Retinal pigment epithelial cell (primary cell): ENCODE measurements at places on chromosomes 3 and 15.

DNA sequence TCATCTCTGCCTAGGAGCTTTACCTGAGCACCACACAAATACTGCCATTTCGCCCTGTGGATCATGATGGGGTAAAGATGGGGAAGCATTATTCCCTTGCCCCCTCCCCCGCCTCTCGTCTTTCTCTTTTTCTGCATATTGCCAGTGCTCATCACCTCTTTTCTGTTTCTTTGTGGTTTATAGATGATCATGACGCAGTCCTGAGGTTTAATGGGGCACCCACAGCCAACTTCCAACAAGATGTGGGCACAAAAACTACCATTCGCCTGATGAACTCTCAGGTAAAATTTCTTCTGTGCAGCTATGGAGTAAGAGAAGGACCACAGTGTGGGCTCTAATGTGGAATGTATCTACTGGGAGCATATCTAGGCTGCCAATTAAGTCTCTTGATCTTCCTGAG, 88.2 kb downstream of the RPL39L start:
- no peak for DNase-seq

GRCh38 chr3:160449636-160450598, at the start of gene TRIM59:
TRIM59 (minus strand) TSS chr3:160449786; CDS start chr3:160439183, 10,603 bp downstream.
- peak; percentile 95 for DNase-seq

DNA sequence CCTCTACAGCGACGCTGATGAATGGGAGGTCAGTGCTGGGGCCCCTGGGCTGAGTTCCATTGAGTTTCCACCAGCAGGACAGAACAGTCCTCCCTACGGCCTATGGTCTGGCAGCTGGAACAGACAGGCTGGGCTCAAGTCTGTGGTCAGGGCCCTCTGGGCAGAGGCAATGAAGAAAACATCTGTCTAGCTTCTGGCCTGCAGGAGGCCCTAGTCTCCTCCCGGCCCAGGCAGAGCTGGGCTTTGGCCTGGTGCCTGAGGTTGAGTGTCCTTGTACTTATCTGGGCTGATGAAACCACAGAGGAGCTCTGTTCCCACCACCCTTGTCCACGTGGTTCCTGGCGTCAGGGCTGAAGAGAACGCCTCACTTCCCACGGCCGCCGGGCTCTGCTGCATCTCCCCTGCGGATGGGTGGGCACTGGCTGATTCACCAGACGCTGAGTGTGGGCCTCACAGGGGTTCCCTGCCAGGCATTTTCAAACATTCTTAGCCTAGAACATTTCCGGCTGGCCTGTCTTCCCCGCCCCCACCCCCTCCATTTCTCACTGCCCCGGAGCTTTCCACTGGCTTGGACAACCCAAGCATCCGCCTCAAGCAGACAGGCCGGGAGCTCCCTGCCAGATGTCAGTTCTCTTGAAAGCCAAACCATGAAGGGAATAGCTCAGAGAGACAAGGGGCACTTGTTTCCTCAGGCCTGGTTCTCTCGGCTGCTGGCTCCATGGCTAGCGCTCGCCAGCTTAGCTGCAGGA, 20.3 kb downstream of the PPCDC start:
- peak; percentile 71 for DNase-seq

- no peak for DNase-seq
These were observed 4.4 kb downstream of the ATOSA start for GRCh38 chr15:52674831-52675230.

DNA sequence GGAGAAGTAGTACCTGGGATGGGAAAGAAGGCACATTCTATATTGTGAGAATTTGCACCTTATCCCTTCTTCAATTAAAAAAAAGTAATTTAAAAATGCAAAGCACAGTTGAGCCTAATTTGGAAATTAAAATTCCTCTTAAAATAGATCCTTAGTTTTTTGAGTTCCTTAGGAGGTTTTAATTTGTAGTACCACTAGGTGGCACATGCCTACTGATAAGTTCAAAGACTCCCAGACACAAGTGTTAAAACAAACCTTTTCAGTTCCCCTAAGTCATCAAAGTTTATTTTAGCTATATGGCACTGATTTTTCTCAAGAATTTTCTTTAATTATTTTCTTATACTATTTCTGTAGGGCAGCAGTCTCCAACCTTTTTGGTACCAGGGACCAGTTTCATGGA, 127.6 kb upstream of the AZI2 start:
- peak; percentile 33 for DNase-seq

DNA sequence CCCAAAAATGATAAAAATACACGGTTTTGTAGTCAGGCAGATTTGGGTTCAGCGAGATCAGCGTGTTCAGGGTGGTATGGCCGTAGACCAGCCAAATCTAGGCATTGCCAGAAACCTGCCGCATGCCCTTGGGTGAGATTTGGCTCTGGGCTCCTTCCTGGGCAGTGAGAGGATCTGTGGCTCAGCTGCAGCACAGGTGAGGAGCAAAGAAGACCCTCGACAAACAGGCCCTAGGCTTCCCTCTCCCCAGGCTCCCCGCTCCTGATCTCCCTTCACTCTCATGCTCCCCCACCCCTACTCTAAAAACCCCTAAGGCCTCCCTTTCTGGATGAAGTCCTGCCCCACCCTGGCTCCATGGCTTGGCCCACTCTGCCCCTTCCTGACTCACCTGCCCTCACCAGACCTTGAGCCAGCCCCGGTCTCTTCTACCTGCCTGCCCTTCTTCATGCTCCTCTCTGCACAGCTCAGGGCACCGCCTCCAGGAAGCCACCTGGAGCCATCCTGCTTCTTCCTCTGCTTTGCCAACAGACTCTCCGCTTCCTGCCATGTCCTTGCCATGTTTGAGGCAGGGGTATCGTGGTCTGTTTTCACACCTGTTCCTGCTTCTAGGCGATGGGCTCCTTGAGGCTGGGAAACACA, 88.1 kb downstream of the CORO2B start:
- DNase-seq = no peak

DNA sequence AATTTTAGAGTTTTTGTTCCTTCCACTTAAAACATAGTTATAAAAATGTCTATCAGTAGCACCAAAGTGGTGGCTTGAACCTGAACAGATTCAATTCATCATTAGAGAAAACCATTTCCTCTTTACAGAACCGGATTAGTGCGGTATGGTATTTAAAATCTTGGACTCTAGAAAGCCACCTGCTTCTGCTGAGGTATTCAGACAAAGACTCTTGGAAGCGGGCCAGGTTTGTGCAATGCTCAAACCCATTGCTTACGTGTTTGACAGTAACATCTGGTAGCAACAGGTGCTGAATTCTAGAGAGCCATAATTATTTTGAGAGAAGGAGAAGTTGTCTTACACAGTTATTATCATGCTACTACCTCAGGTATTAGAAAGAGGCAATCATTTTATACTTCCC, 290.5 kb downstream of the NAALADL2 start:
- DNase-seq = peak; percentile 36

- no peak for DNase-seq
These were observed 19.0 kb downstream of the STOML1 start for GRCh38 chr15:73972984-73973682.

- no peak for DNase-seq
These were observed 457.4 kb downstream of the MAGI1 start for GRCh38 chr3:65581313-65581712.

- no peak for DNase-seq
These were observed 43.1 kb downstream of the PDE8A start for GRCh38 chr15:85024509-85025336.

DNA sequence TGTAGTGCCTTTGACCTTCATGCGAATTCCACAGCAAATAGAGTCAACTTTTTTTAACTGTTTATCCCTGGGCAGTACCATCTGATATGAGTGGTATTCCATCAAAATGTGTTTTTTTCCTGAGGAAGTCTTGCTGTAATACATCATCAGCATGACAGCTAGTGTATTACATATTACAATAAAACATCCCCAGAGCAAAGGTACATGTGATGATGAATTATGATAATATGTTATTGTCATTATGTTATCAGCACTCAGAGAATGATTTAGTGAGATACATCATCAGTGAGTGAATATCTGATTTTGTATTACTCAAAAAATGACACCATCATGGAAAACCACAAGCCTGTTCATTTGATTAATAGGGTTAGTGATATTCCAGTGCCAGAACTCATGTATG, 69.7 kb upstream of the ARL6 start:
- no peak for DNase-seq

GRCh38 chr15:29103824-29104565, 165.6 kb downstream of the NSMCE3 start:
- DNase-seq = peak; percentile 49

- no peak for DNase-seq
These were observed 9.6 kb downstream of the CLEC3B start for GRCh38 chr3:45035441-45036301.

DNA sequence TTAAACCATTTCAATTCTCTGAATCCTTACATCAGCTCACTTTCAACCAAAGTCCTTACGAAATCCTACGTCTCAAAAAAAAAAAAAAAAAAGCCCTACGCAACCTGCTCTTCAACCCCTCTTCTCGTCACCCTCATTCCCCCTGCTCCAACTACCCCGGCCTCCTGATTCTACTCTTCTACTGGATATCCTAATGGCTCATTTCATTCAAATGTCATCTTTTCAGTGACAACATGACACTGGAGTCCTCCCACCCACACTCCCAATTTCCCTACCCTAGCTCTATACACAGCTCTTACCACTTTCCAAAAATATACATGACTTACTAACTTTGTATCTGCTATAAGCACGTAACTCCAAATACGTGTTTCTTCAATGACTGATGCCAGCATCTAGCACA, 11.5 kb downstream of the UBP1 start:
- no peak for DNase-seq

DNA sequence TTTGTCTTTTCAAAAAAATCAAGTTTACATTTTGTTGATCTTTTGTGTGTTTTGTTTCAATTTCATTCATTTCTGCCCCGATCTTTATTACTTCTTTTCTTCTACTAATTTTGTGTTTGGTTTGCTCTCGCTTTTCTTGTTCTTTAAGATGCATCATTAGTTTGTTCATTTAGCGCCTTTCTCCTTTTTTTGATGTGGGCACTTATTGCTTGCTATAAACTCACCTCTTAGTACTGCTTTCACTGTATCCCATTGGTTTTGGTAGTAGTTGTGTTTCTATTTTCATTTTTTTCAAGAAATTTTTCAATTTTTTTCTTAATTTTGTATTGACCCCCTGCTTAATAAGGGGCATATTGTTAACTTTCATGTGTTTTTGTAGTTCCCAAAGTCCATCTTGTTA, 34.4 kb downstream of the PRKCI start:
- DNase-seq = no peak

- no peak for DNase-seq
These were observed 6.0 kb downstream of the PRC1 start for GRCh38 chr15:90988296-90988695.

GRCh38 chr15:77495838-77496596, 75.3 kb downstream of the HMG20A start:
- no peak for DNase-seq

GRCh38 chr3:46464326-46465195, at the start of gene LTF:
LTF (minus strand) TSS chr3:46464905; CDS start chr3:46464867, 38 bp downstream.
- DNase-seq = no peak

DNA sequence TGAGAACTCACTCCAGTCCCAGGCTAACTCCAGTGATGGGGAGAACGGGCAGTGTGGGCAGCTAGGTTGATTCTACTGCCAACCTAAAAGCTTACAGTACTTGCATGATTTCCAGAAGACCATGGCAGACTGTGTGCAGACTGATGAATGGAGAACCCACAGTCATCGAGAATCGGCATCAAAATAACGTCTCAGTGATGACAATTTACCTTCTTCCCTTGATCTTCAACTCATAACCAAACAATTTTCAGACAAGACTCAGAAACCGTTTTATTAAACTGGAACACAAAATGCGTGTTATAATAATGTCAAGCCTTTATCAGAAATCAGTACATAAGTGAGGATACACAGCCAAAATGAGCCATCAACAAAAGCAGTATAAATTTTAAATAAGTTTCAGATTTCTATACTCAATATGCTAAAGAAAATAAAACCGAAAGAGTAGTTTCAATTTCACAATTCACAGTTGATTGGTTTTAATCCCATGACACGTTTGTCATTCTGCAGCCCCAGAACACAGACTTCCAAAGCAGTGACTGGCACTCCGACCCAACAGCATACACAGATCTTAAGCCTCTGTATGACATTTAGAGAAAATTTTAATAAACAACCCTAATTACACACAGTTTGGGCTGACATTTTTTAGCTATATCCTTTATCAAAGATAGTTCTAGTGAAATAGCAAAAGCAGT, 54.5 kb downstream of the ZMAT3 start:
- DNase-seq = peak; percentile 9

- DNase-seq = no peak
These were observed 170.9 kb downstream of the PLCL2 start for GRCh38 chr3:17055374-17056276.

GRCh38 chr15:72021604-72022003, 96.3 kb downstream of the MYO9A start:
- DNase-seq = no peak

- no peak for DNase-seq
These were observed 1.9 kb upstream of the WDR6 start for GRCh38 chr3:49005303-49005680.

GRCh38 chr15:62153228-62153627, 11.9 kb downstream of the C2CD4B start:
- DNase-seq = no peak

DNA sequence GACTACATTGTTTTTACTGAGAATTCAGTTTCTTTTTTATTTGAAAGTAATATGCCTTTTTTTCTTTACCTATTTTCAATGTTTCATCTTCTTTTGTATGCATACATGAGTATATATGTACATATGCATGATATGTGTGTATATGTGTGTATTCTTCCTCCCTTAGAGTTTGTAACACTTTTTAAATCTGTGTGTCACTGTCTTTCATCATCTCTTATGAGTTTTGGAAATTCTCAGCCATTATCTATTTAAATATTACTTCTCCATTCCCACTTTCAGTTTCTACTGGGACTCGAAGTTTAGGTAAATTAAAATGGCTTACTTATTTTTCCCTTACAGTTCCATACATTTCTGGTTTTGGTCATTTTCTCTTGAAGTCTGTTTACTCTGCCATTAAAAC, 754.1 kb downstream of the GRM7 start:
- no peak for DNase-seq

DNA sequence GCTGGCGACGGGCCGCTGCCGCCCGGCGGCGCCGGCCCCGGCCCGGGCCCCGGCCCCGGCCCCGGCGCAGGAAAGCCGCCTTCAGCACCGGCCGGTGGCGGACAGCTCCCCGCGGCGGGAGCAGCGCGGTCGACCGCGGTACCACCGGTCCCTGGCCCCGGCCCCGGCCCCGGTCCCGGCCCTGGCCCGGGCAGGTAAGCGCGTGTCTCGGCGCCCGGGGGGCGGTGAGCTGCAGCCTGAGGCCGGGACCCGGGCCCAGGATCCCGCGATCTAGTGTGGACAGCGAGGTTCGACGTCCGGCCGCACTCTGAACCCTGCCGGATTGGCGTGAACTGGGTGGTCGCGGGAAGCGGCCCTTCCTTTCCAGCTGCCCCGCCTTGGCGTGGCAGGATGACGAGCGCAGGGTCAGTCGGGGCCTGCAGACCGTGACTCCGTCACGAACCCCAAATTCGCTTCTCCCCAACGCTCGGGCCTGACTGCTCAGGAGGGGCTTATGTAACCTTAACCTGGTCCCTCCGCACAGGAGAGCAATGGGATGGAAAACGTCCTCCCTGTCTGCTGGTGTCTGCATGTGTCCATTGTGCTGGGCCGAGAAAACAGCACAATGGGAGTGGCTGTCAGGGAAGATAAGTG, 472 bp downstream of the BSN start:
- DNase-seq = no peak
